ENCODE measurements at places on chromosomes 13 and 19.

DNA sequence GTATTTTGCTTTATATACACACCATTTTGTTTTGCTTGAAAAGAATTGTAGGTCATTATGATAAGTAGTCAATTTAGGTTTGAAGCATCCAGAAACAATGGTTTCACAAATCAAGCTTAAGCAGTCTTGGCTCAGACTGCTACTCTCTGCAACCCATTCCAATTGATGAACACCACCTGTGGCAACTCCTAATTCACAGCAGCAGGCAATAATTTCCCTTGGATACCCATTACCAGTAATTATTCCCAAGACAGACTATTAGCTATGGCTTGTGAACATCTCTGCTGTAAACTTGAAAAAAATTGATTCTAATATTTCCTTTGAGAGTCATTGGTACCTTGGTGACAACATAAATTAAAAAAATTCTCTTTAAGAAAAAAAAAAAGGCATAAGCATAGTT, 299.3 kb upstream of the SLITRK6 start:
- no peak for DNase-seq

GRCh38 chr19:41398598-41398997, 980 bp downstream of the BCKDHA start:
- no peak for DNase-seq

GRCh38 chr19:47487551-47488515, 3.8 kb upstream of the KPTN start:
- DNase-seq, result no peak

DNA sequence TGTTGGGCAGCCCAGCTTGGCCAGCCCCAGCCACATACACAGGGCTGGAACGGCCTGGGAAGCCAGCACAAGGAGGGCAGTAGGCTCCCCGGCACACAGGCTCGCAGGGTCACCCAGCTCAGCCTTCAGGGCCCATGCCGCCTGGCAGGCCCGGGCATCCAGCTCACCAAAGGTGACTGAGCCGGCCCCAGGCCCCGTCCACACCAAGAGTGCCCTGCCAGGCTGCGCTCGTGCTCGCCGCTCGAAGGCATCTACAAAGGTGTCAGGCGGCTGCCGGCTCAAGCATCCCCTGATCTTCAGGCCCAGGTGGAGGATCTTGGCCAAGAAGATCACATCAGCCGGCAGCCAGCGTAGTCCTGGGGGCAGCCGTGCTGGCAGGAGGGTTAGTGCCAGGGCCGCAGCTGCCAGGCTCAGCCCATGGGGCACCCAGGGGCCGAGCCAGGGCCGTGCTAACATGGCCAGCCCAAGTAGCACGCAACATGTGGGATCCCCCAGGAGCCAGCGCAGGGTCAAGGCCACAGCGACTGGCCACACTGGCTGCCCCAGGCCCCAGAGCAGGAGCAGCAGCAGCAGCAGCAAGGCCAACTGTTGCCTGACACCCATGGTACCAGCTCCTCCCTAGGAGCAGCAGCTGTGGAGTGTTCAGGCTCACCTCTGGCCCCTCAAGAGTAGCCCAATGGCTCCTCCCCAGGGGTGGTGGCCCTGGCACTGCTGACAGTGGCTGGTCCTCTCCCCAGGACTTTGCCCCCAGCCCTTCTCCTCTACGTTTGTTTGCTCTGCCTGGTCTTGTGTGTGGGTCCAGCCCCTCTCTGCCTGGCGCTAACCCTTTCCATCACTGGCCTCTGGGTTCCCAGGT, at the start of gene SLC27A5:
TSS of gene SLC27A5 (minus strand) at position 640 of the 856 bp plus-strand sequence. CDS start at position 603, 37 bp downstream.
- no peak for DNase-seq

DNA sequence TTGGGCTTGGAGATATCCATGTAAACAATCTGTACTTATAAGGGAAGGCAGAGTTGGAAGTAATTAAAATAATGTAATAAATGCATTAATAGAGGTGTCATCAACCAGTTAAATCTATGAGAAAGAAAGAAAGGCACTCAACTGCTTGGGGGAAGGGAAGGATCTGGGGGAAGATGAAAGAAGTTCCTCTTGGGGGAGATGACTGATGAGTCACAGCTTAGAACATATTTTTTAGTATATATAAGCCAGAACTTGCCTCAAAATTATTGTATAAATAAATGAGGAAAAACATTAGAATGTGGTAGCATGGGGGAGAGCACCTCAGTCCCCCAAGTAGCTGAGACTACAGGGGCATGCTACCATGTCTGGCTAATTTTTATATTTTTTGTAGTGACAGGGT, 205.8 kb downstream of the GGACT start:
- no peak for DNase-seq

GRCh38 chr19:50547385-50548190, 20.6 kb downstream of the LRRC4B start:
- DNase-seq, result no peak

DNA sequence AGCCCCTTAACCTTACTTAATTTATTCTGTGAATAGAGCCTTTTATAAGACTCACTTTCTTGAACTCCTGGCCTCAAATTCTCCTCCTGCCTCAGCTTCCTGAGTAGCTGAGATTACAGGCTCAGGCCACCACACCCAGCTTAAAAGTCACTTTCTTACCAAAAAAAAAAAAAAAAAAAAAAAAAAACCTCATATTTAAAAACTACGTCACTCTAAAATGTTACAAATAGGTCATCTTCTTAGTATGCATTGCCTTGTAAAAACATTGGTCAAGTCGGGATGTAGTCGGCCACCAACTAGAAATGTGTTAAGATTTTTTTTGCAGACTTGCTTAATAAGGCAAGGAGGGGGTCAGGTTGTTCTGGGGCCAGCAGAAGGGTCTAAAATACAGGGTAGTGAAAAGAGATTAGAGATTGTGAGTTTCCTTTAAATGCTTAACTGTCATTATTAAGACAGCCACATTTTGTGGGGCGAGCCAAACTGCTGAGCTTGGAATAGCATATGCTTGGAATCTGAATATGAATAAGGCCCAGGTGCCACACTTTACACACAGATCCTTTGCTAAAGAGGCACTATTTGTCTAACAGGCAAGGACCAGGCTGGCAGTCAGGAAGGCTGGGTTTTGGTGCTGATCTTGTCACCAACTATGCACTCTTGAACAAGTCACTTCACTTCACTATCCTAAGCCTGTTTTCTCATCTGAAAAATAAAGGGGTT, 16.5 kb upstream of the IL17D start:
- DNase-seq, result no peak

DNA sequence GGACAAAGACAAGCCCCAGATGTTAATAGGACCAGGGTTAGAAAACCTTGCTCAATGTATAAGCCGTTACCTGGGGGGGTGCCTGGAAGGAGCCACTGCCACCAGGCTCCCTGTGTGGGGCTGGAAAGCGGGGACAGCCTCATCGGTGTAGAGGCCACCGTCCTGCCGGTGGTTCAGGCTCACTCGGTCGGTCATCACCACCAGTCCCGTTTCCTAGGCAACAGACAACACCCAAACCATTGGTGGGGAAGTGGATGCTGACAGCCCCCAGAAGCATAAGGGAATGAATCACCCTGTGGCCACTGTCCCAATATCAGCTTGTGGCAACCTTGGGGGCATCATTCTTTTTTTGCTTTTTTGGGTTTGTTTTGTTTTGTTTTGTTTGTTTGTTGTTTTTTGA, 55.8 kb downstream of the CPAMD8 start:
- no peak for DNase-seq

DNA sequence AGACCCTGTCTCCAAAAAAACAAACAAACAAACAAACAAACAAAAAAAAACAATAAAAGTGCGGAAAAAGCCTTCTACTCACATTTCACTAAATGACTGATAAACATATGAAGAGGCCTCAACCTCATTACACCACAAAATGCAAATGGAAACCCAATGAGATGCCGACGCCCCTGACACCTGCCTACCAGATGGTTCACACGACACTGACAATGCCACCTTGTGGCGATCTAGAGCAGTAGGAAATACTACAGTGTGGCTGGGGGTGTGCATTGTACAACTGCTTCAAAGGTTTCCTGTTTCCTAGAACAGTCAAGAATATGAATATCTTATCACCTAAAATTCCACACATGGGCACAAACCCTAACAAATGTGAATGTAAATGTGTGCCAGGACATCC, 14.0 kb downstream of the SCGB2B2 start:
- DNase-seq, result peak; percentile 33

DNA sequence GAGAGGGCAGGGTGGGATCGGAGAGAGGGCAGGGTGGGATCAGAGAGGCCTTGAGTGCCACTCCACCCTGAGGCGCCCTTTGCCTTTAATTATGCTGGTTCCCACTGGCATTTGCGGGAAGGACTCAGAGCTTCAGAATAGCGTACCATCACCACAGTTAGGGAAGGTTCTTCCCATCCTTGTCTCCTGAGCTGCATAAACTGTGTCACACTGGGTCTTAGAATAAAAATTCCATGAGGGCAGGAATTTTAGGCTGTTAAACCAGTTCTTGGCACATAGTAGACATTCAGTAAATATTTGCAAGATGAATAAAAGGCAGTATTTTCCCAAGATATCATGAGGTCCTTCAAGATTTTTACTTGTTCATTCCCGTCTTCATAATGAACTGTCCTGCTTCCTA, 24.4 kb downstream of the PPP2R1A start:
- DNase-seq, result no peak

GRCh38 chr19:9700229-9700981, 25.5 kb upstream of the ZNF562 start:
- DNase-seq, result no peak

DNA sequence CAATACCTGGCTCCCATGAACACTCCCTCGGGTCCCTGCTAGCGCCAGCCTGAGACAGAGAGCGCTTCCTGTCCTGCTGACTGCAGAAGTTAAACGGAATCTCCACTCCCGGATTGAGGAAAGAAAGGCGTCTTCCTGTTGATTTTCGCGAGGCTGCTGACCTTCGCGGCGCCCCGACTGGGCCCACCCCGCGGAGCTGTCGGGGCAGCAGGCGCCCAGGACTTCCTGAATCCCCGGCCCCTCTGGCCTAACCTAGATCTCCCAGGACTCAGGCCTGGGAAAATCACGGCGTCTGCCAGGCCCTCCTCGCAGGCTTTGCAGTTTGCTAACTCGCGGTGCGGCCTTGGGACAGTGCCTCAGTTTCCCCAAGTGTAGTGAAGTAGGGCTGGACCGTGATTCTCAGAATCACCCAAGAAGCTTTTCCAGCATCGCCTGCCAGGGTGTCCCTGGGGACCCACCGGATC, 108.8 kb downstream of the KCTD15 start:
- no peak for DNase-seq

- DNase-seq, result peak; percentile 86
These were observed 8.8 kb downstream of the ALOX5AP start for GRCh38 chr13:30744056-30744680.

DNA sequence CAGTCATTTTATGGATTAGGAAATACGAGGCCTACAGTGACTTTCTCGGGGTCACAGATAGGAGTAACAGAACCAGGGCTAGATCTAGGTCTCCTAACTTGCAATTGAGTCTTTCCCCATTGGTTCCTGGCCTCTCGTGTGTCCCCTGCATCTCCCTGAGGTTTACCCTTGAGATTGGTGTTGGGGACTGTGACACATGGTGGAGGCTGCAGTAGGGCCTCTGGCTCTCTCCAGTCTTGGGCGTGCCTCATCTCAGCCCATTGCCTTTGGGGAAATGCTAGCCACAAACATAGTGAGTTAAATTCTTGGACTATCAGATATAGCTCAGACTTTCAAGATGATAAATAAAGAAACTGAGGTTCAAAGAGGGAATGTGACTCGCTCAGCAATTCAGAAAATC, 212.1 kb downstream of the KCNRG start:
- DNase-seq, result no peak

DNA sequence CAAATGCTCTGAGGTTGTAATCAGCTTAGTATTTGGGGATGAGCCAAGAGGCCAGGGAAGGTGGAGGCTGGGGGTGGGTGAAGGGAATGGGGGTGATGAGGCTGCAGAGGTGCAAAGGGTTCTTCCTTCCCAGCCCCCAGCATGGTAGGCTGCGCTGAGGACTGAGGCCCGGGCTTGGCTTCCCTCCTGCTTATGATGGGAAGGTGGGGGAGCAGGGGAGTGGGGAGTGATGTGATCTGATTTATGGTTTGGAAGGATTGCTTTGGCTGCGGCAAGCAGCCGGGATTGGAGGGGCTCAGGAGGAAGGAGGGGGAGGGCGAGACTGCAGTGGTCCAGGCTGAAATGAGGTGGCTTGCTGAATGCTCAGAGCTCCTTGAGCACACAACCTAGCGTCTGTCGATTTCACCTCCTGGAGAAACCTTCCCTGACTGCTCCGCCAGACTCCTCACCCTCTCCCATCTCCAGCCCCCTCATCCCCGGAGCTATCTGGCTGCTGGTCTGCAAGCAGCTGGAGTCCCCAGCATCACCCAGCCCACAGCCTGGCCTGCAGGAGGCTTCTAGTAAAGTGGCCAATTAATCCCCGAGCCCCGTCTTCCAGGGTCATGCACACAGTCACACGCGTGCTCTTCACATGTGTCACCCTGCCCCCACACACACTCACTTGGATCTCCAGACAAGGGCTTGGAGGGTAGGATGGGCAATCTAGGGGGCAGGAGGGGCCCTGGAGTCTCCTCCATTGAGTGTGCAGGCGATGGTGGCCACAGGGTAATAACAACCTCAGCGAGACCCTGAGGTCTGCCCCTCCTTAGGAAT, 757 bp upstream of the CLEC11A start:
- DNase-seq, result no peak

GRCh38 chr13:36059321-36059720, 71.9 kb downstream of the DCLK1 start:
- DNase-seq, result no peak

GRCh38 chr19:40411125-40411842, 1.9 kb downstream of the PRX start:
- DNase-seq, result no peak

DNA sequence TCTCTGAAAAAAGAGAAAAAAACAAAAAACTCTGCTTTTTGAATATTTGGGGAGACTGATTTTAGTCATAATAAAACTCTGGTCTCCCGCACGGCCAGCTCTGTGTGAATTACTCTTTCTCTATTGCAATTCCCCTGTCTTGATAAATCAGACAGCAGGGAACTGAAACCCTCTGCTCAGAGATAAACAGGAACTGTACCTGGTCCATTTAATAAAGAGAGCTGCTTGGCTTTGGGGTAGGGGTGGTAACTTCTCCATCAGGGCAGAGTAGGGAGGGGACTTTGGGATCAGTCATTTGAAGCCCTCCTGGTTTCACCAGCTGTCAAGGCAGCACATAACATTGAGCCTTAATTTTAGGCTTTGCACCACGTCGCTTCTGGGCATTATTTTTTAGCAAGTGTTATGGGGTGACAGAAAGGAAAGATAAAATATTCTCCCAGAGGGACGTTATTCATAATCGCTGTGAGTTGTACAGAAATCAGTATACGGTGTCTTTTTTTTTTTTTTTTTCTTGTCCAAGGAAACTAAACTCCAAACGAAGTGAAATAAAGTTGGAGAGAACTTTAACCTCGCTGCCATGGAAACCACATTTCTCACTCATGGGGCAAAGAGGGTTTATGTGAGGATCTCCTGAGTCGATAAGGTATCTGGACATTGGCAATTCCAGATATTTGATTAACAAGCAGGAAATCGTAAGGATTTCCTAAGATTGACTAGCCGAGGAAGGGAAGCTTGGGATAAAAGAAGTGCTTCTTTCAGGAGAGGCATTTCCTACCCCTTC, 99.0 kb upstream of the MRI1 start:
- no peak for DNase-seq

- DNase-seq, result no peak
These were observed 35.0 kb downstream of the EFNB2 start for GRCh38 chr13:106500445-106500844.

GRCh38 chr13:90618133-90618532, 729.4 kb upstream of the MIR17HG start:
- DNase-seq, result no peak

- DNase-seq, result no peak
These were observed 6.3 kb downstream of the C19orf12 start for GRCh38 chr19:29708554-29709439.

GRCh38 chr19:58014141-58014540, 11.5 kb upstream of the ZNF606 start:
- no peak for DNase-seq

Data from CD8-positive, alpha-beta T cell (primary cell).